Vagina (tissue), 2 donors: ENCODE measurements at places on chromosomes 4 and X.

- no peak for DNase-seq
Measured at GRCh38 chrX:45758738-45759397, 558.2 kb upstream of the DIPK2B start.

DNA sequence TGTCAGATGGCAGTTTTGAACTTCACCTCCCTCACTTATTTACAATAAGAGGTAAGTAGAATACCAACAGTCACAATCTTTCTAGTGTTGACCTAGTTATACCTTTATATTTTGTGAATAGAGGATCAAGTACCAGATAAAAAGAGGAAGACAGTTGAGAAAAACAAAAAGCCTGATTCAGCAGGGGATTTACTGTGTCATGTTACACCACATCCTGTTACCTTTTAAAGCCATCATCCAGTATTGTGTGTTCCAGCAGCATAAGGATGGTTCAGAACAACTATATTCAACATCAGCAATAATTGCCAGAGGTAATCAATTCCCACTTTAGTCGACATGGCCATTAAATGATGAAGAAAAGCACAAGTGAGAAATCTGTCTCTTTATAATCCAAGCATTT lies 21.3 kb upstream of the CXCL6 start:
- DNase-seq: no peak

- DNase-seq: no peak
Measured at GRCh38 chr4:172865531-172866127, 303.0 kb upstream of the GALNT7 start.

- DNase-seq: no peak
Measured at GRCh38 chr4:155122382-155122781, 86.1 kb upstream of the NPY2R start.

- no peak for DNase-seq
Measured at GRCh38 chrX:115547448-115547847, 13.5 kb upstream of the PLS3 start.

GRCh38 chr4:123398066-123398852 lies 1.7 kb downstream of the SPRY1 start:
- no peak for DNase-seq

- DNase-seq: no peak
Measured at GRCh38 chr4:74338792-74339333, 26.1 kb upstream of the EREG start.

DNA sequence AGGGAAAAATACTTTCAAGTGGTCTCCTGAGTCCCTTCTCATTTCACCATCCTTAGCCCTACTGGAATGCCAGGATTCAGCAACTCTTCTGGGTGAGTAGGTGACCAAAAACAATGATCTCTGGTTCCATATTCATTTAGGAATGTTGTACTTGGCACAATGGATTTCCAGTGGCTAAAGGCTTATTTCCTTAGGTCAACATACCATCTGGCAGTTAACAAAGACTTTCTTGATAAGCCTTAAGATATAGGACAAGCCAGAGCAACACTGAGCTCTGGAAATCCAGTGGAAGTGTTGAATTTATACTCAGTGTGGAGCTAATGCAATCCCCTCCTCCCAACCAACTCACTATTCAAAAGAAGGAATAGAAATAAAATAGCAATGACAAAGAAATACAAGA lies 139.4 kb upstream of the EMCN start:
- no peak for DNase-seq

GRCh38 chr4:145580906-145581305 lies 38.3 kb upstream of the MMAA start:
- DNase-seq: no peak

- no peak for DNase-seq
Measured at GRCh38 chrX:2416851-2417604, 83.7 kb downstream of the DHRSX start.

GRCh38 chrX:137549851-137550664 lies 15.9 kb upstream of the ZIC3 start:
- no peak for DNase-seq

- DNase-seq: no peak
Measured at GRCh38 chr4:120673696-120674095, 248.8 kb downstream of the PRDM5 start.

GRCh38 chrX:24796204-24796603 lies 102.5 kb downstream of the POLA1 start:
- no peak for DNase-seq

DNA sequence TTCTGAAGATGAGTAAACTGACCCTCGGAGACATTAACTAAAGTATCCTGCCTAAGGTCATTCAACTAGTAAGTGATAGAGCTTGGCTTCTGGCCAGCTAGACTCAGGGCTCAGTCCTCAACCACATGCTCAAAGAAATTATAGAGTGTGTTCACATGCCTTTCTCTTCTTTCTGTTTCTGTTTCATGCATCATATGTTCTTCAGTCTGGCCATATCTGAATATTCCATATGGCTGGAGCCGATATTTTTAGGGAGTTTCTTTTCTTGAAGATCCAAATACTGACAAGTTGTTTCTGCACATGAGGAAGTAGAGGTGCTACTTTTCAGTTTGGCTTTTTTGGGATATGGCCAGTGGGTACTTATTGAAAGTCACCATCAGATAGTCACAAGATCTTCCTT lies 44.9 kb downstream of the MMRN1 start:
- DNase-seq: no peak

DNA sequence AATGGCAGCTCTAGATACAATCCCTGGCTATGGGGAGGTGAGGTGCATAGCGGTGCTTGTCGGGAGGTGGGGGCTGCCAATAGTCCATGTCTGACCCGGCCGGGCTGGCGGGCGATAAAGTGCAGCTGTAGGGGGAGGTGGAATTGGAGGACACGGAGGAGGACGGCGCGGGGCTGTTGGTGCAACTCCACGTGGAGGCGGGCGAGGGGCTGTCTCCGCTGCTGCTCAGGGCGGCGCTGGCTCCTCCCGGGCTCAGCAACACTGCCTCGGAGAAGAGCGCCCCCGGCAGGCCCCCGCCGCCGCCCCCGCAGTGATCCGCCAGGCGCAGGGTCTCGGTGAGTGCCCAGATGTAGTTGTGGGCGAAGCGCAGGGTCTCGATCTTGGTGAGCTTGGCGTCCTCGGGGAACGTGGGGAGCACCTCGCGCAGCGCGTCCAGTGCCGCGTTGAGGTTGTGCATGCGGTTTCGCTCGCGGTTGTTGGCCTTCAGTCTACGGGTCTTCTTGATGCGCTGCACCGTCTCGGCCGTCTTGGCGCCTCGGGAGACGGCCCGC lies 1.3 kb downstream of the NEUROG2 start:
- no peak for DNase-seq

- no peak for DNase-seq
Measured at GRCh38 chr4:119142833-119143232, 7.2 kb downstream of the MYOZ2 start.

- no peak for DNase-seq
Measured at GRCh38 chr4:116880625-116881024, 204.8 kb downstream of the TRAM1L1 start.

DNA sequence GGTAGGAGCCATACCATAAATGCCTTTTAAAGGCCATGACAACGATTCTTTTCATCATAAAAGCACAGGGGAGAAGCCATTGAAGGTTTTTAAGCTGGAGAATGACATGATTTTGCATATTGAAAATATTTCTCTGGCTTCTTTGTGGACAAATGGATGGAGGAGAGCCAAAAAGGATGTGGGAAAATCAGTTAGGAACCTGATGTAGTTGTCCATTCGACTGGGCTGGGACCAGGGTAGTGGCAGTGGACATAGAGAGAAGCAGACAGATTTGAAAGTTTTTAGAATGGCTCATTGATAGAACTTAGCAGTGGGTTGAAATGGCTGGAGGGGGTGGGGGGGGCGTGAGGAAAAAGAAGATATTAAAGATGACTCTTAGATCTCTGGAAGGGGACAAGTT lies 19.7 kb upstream of the MSN start:
- no peak for DNase-seq

DNA sequence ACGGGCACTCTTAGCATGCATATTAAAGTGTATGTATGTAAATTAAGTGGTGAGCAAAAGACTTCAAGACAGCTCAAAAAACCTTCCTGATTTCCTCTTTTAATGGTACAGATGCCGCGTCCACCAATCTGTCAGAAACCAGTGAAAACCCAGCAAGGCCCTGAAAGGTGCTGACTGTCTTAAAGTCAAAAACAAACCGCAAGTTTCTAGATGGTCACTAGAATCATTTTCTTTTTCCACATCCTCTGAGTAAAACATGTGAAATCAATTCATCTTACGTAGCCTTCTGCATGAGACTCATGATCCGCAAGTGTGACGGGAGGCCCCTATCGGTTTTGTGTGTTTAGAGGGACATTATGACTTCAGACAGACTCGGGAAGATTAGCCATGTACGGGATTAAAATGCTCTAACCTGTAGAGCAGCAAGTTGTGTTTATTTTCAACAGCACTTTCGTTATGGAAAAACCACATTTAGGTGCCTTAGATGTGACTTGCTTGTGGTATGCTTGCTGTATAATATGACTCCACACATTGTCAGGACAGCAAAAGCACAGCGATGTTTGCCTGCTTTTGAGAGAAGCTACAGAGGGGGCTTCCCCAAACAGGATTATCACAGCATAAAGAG lies 88.2 kb upstream of the STS start:
- no peak for DNase-seq

DNA sequence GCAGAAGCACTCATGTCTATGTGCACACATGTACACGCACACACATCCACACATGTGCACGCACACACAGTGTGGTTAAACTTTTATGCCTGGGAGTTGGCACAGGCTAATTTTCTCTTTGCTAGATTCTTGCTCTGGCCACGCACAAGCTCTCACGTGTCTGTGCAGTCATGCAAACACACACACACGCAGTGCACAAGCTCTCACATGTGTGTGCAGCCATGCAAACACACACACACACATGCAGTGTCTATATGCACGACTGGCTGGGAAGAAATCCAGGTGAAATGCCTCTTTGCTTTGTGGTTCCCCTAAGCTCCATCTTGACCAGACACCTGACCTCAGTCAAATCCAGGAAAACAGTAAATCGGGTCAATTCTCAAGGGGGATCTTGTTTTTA lies 138.0 kb downstream of the SHOX start:
- no peak for DNase-seq

DNA sequence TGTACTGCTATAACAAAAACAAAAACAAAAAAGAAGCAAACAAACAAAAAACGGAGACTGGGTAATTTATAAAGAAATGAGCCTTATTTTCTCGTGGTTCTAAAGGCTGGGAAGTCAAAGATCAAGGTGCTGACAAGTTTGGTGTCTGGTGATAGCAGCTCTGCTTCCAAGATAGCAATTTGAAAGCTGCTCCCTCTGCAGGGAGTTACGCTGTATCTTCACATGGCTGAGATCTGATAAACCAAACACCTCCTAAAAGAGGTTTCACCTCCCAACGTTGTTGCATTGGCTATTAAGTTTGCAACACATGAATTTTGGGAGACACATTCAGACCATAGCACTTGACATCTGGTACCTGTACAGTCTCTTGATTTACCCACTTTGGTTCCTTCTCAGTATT lies 854.2 kb downstream of the CENPC start:
- no peak for DNase-seq

GRCh38 chrX:25076941-25077500 lies 61.3 kb upstream of the ARX start:
- DNase-seq: no peak

- no peak for DNase-seq
Measured at GRCh38 chr4:54289316-54289715, 60.2 kb downstream of the PDGFRA start.

GRCh38 chrX:129144172-129145038 lies 378.9 kb downstream of the SMARCA1 start:
- no peak for DNase-seq

DNA sequence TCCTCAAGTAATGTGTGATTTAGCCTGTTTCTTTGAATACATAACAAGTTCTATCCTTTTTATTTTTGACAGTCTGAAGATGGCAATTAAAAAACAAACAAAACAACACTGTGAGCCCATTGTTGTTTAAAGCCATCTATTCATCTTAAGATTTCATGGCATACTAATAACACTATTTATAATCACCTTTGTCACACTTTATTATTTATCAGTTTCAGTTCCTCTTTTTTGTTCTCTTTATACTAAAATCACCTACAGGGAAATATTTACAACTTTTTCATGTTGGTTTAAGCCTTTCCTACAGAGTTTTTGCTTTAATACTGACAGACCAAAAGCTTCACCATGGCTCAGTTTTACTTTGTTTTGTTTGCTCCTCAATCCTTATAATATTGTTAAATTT lies 247.4 kb upstream of the CTSO start:
- no peak for DNase-seq

DNA sequence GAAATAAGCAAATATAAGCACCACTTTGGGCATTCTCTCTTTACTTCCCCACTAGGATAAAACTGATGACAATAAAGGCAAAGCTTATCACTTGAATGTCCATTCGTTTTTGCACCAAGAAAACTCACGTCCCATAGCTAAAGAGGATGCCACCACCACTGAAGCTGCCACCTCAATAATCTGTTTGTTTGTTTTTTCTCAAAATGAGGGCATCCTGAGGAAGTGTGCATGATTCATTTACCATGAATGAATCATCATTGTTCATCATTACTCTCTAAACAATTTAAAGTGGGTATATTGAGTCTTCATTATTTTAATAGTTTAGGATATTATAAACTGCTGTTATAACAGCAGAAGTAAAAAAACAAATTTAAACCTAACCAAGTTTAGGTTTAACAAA lies 168.2 kb downstream of the DCTD start:
- no peak for DNase-seq

DNA sequence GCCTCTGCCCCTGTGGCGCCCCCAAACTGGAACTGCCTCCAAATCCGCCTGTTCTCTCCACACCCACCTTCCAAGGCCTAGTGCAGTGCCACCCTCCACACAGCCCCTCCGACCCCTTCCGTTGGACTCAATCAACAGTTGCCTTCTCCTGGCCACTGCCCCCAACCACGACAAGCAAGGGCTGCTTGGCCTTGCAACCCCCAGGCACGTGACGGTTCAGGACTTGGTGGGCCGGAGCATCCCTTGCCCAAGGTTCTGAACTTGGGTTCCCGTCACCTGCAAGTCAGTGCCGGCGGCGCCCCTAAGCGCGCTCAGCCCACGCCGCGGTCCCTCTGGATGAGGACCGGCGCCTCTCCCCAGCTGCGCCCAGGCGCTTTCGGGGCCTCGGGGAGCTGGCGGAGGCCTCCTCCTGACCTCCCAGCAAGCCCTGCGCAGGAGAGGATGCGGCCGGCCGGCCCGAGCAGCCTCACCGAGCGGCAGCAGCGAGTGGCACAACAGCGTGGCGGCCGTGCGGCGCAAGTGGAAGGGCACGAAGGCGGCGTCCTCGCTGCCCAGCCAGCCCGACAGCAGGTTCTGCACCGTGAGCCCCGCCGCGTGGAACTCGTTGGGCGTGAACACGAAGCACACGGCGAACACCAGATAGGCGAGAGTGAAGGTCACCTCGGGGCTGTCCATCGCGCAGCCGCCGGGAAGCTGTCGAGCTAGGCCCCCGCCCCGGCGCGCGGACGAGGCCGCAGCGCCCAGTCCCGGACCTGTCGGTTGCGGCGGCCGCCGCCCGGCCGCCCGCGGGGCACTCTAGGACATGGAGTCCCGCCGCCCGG lies 750 bp downstream of the TMEM129 start:
- DNase-seq: no peak

GRCh38 chr4:187019896-187020295 lies 296.2 kb upstream of the FAT1 start:
- DNase-seq: no peak

- DNase-seq: no peak
Measured at GRCh38 chr4:155062948-155063347, 145.5 kb upstream of the NPY2R start.

- DNase-seq: no peak
Measured at GRCh38 chr4:143773998-143774895, 73.8 kb upstream of the FREM3 start.

GRCh38 chr4:2893772-2894171 lies 50.1 kb downstream of the ADD1 start:
- no peak for DNase-seq
